ENCODE measurements at places on chromosomes 12 and 14.

- DNase-seq: no peak
Observed at GRCh38 chr14:88823968-88824313, 510 bp upstream of the TTC8 start.

GRCh38 chr14:52111583-52111982 is 42.7 kb upstream of the NID2 start:
- no peak for DNase-seq

DNA sequence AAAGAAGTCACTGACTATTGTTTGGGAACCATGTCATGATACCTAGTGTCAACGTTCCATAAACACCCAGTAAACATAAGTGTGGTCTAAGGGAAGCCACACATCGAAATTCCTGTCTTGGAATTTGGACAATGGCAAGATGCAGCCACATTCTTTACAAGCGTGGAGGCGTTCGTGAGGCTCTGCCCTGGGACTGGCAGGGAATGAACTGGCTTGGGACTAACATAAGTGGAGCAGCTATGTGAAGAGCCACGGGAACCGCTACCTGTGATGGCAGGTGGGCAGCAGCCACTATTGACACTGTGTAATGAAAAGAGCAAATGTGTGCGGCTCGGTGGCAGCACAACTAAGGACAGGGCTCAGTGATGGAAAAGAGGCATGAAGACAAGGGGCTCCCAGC is 10.0 kb upstream of the NRIP2 start:
- DNase-seq: no peak

GRCh38 chr12:94689646-94690036 is 39.3 kb upstream of the TMCC3 start:
- no peak for DNase-seq

- DNase-seq: no peak
Observed at GRCh38 chr12:96534339-96534738, 45.0 kb downstream of the CFAP54 start.

DNA sequence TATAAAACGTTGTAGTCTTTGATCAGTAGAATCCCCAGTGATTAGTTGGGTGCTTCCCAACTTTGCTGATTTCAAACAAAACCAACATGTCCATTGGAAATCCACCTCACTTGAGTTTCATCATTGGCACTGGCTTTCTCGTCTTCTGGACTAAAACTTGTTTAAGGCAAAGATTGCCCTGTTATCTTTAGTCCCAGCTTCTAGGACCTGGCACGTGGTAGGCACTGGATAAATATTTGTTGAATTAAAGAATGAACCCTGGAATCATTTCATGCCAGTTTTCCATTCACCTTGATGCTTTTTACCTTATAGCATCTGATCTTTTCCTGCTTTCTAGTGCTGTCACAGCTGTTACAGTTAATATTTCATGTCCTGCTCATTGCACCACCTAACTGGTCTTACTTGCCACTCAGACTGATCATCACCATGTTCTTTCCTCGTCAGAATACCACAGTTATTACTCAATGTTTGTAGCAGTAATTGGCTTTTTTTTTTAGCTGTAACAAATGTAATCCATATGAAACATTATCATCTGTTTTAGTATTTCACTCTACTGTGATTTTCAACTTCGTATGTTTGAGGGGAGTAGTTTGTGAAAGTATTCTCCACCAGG is 7.3 kb upstream of the C12orf50 start:
- no peak for DNase-seq

- DNase-seq: no peak
Observed at GRCh38 chr12:130137040-130138018, 24.9 kb upstream of the FZD10 start.

DNA sequence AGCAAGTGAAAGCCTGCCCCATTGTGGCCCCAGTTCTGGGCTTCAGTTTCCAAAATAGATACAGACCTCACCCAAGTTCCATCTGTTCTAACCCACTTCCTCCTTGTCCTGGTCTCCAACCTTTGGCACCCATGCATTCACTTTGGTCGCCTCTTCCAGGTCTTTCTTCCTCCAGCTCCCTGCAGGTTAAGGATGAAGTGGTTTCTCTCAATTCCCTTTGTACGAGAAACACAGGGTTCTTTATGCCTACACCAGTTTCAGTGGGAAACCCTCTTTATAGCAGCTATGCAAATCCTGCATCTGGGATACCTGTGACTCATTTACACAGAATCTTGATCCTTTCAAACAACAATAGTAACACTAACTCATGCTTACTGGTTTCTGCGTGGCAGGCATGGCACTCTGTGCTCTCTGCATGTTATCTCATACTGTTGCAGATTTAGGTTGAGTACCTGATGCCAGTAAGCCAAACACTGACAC is 110.6 kb upstream of the AMIGO2 start:
- DNase-seq: no peak

DNA sequence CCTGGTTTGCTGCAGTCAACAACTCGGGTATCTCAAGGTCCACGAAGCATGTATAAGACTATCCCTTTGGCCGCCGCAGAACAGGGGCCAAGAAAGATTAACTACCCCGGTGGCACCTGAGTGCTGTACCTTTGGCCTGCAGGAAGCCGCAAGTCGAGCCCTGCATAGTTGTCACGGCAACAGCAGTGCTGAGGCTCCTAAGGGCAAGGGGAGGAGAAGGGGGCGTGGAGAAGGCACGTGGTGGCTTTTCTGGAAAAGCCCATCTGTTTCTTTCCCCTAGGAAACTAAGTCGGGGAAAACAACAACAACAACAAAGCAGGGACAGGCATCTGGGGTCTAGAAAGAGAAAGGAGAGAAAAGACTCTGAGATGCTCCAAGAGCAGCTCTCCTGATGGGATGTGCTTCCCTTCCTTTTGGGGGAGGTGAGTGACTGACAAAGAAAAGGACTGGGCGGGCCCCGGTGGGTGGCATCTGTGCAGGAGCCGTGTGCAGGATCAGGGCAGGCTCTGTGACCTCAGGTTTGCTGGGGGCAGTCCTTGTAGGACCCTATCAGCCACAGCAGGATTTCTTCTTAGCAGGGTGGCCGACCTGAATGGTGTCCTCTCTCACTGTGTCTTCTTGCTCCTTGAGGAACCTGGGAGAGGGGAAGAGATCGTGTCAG is 123.9 kb downstream of the PRMT8 start:
- no peak for DNase-seq

DNA sequence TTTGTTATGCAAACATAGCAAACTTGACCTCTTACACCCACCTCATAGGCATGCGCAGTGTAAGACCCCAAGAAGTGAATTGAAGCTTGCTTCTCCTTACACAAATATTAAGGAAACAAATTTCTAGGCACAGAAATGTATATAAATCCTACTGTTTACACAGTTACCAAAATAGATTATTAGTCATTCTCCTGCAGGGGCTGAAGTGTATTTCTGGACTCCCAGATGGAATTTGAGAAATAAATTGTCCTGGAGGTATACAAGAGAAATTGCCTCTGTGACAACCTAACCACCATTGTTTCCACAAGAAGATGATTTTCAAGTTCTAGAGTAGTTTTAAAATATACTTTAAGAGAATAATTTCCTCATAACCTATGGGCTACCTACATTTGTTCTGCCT is 656.0 kb upstream of the MDGA2 start:
- DNase-seq: no peak

GRCh38 chr12:50375802-50376201 is 20.6 kb downstream of the FAM186A start:
- DNase-seq: no peak

GRCh38 chr12:11650286-11651281 is 1.1 kb downstream of the ETV6 start:
- DNase-seq: no peak

GRCh38 chr14:69351911-69352310 is 46.2 kb downstream of the ERH start:
- no peak for DNase-seq

GRCh38 chr12:80648881-80649280 is 58.6 kb upstream of the MYF6 start:
- no peak for DNase-seq

DNA sequence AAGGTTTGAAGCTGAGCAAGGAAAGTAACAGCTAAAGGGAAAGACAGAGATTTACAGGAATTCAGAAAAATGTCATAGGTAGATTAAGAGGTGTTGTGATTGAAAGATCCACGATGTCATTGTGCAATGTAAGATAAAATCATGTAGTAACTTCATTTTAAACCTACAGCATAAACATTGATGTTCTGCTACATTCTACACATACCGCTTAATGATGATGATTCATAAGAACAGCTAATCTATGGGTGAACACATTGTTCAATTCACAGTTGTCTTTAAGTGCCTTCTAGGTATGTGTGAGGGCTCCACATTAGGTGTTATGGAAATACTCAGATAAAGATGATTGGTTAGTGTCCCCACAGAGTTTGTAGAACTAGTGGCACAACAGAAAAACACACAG is 170.9 kb downstream of the GRIP1 start:
- no peak for DNase-seq

DNA sequence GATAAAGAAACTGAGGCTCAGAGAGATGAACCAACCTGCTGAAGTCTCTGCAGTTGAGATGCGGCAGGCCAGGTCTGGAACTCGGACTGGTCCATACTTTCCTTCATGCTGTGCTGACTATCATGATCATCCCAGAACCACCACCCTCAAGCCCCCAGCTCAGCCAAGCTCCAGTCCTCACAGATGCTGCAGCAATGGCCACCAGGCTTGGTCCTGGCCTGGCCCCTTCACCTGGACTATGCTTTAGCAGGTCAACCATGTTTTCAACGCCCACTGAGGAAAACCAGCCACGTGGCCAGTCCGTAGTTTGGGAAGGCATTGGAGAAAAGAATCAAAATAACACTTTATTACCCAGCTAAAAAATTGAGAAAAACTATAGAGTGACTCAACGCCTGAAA is 1.4 kb downstream of the GPR68 start:
- DNase-seq: no peak

DNA sequence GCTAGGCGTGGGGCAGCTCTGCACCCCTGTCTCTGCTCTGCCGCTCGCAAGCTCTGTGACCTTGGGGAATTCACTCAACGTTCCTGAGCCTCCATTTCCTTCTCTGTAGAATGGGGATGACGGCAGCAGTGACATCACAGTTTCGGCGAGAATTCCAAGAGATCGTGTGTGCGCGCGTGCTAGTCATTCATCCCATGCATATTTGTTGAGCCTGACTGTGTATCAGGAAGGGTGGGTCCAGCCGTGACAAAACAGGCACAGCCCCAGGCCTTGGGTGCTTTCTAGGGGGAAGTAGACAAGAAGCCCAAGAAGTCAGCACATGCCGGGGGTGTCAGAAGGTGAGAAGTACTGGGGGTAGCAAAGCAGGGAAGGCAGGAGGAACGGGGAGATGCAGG is 145.6 kb upstream of the NCOR2 start:
- no peak for DNase-seq

DNA sequence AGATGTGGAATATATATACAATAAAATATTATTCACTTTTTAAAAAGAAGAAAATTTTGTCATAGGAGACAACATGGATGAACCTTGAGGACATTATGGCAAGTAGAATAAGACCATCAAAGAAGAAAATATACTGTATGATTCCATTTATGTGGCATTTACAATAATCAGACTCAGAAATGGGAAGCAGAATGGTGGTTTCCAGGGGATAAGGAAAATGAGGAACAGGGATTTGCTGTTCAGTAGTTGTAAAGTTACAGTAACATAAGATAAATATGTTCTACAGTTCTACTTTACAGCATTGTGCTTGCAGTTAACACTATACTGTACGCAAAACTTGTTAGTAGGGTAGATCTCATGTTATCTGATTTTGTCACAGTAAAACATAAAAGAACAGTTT is 1271.0 kb downstream of the LRFN5 start:
- no peak for DNase-seq

GRCh38 chr12:18721452-18721851 is 16.4 kb downstream of the PLCZ1 start:
- no peak for DNase-seq

- DNase-seq: no peak
Observed at GRCh38 chr14:99632410-99633035, 12.4 kb upstream of the HHIPL1 start.

GRCh38 chr12:21583587-21583986 is 21.1 kb downstream of the GYS2 start:
- DNase-seq: no peak

DNA sequence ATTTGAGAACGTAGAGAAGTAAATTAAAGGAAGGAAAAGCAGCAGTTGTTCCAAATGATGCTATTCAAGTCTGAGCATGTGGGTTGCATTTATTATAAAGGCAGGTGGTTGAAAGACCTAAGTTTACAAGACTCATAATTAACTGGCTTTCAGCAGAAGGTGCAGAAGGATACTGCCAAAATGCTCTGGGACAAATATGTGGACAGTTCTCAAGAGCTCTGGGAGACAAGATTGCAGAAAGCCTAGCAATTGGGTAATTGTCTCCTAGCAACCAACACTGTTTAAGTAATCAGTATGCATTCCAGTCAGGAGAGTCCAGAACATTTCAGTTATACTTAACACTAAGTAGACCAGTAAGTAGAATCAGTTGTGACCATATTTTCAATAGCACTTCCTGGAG is 131.5 kb downstream of the GPR135 start:
- no peak for DNase-seq

- no peak for DNase-seq
Observed at GRCh38 chr14:92607702-92608429, 94.3 kb downstream of the RIN3 start.

DNA sequence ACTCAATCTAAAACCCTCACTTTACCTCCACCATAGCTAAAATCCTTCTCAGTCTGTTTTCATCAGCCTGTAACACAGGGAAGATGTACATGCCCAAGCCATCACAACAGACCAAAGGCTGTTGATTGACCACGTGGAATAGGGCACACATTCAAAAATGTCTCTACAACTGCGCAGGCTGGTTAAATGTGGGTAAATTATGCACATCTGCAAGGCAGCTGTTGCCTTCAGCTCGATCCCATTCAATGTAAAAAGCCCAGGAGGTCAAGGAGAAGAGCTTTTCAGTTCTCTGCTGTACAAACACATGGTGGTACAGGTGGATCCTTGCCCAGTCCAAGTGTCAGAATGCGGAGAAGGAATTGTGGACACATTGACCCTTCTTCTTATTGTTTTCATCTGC is 354.0 kb downstream of the FLRT2 start:
- no peak for DNase-seq

GRCh38 chr12:30980955-30981662 is 54.6 kb downstream of the TSPAN11 start:
- DNase-seq: no peak

- no peak for DNase-seq
Observed at GRCh38 chr12:16294376-16294956, 17.0 kb upstream of the SLC15A5 start.
